Activated T-helper 1 cell treated with anti-CD3 and anti-CD28 coated beads, Interleukin-2, amount 50 U/mL, for 16 hours (primary cell): ENCODE measurements at places on chromosomes 4 and X.
A peak's percentile ranks its signal among the peaks of the same experiment; 100 is the strongest.

- DNase-seq = no peak
Measured at GRCh38 chrX:133897593-133898163, 87.7 kb downstream of the GPC3 start.

- no peak for DNase-seq
Measured at GRCh38 chrX:85244450-85245211, 840 bp downstream of the ZNF711 start.

DNA sequence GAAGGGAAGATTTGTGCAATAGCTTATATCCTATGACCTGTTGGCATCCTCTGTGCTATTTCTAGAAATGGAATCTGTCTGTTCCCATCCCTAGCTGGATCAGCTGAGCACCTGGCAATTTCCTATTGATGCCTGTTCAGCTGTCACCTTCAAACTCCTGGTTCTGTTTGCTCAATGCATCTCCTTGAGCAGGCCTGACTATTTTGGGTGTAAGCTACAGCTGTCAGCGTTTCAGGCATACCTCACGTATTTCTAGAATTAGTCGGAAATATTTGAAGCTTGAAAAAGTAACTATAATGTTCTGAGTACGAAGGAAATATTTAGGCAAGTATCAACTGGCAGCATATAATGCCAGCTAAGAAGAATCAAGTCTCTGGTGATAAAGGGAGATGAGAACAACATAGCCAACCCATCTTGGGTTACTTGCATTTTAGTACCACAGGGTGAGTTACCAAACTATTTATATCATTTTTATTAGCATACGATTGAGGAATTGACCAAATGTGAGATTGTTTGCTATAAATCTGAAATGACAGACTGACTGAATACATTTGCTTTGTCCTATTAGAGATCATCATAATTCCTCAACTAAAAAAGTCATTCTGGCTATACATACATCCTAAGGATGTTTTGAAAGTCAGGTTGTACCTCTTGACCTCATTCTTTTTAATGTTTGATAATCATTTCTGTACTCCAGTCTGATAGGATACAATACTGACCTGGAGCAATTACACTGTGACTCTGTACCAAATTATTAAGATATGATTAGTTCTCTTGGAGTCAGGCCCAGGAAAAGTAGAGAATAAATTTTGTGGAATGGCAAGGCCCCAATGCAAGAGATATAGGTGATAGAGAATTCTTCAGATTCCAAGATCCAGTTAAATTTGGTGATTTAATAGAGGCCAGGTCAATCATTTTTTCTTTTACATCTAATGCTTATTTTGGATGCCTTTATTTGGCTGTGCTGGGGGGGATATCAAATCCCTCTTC lies 36.4 kb upstream of the PLAC1 start:
- DNase-seq = no peak

- no peak for DNase-seq
Measured at GRCh38 chr4:6333301-6334202, 63.9 kb downstream of the WFS1 start.

DNA sequence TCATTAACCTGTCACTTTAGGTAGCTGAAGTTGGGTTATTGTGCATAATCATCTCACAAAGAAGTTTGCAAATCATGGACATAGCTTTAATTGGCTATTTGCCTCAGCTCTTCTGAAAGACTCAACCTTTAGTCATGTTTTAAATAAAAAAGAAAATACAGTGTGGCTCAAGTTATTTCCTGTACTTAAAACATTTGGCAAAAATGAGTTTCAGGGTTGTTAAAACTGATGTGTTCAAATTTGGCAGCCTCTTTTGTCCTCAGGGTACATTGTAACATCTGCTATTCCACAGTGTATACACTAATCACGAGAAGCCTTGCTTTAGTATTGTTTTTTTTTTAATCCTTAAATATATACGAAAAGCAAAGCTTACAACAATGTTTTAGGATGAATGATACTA lies 31.5 kb upstream of the HPGD start:
- DNase-seq = no peak

DNA sequence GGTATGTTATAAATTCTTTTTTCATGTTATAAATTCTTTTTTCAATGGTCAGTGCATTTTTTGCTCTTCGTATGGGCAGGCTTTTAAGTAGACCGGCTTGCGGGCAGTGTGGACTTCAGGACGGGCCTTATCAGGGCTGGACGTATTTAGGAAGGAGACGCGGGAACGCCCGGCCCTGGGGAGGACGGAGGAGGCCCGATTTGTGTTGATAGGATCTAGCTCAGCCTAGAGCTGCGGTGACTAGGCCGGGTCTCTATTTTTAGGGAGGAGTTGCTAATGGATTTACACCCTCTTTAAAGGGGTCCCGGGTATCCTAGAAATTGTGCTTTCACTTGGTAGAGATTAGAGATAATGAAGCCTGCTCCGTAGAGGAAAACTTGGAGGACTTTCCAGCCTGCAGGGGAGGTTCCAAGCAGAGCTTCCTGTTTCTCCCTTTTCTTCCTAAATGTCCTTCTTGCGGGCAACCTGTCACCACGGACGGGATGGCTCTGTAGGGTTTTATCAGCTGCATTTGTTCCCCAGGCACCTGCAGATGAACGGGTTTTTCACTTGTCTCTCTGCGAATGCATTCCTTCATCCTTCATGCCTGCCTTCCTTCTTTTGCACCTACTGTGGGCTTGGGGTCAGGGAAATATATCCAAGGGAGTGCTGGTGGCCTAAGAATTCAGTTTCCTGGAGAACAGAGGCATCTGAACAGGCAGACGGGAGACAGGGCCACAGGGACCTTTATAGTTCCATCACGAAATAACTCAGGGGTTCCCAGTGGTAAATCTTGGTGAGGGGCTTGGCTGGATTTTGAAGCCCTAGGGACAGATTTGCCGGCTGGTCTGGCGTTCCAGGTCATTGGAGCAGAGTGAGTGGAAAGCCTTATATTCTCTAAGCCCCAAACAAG lies 1.4 kb downstream of the CD99 start:
- no peak for DNase-seq

DNA sequence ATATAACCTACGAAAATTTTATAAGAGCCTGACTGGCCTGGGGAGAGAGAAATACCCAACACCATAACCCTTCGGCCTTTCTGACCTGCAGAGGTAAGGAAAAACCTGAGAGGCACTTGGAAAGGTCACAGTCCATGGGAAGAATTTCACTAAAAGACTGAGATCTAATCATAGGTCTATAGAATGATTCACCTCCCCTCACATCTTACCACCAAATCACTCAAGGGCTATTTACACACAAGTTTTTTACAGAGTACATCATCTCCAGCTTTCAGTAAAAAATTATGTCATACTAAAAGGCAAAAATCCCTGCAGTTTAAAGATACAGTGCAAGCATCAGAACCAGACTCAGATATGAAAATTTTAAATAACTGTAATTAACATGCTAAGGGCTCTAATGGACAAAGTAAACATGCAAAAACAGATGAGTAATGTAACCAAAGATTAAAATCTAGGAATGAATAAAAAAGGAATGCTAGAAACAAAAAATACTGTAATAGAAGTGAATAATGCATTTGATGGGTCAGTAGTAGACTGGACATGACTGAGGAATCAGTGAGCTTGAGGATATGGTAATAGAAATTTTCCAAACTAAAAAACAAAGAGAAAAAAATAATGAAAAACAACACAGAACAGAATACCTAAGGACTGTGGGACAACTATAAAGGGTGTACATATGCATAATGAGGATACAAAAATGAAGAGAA lies 32.1 kb upstream of the SLC16A2 start:
- DNase-seq = no peak

- DNase-seq = no peak
Measured at GRCh38 chrX:115259238-115259875, 25.5 kb upstream of the LRCH2 start.

DNA sequence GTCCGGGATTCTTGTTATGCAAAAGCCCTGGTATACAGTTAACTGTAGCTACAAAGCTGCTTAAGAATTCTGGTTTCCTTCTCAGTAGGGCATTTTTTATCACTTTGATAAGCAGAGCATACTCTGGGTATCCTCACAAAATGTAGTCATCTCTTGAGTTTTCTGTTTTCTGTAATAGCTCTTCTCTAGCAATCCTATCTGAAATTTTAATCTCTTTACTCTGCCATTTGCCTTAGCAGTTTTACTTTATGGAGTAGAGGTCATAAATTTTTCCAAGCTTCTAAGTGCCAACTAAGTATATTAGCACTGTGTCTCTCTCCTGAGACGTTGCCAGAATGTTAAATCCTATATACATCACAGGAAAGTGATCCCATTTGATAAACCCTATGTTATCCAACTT lies 28.0 kb upstream of the BANK1 start:
- DNase-seq = no peak

GRCh38 chrX:153546386-153546785 lies 28.9 kb downstream of the ATP2B3 start:
- DNase-seq = no peak

DNA sequence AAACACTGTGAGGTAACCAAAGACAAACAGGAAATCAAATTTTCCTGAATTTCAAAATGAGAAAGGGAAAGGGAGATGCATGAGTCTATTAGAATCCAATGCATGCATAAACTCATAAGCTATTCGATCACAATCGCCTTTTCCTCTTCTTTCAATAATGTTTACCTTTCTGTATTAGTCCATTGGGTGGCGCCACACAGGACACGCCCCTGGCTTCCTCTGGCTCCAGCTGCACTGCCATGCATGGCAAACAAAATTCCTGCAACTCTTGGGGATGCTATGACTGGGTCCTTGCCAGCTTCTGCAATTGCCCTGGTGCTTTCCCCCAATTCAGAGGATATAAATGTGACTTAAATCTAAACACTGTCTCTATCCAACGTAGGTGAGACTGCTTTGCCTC lies 424.5 kb upstream of the PCDH7 start:
- no peak for DNase-seq

DNA sequence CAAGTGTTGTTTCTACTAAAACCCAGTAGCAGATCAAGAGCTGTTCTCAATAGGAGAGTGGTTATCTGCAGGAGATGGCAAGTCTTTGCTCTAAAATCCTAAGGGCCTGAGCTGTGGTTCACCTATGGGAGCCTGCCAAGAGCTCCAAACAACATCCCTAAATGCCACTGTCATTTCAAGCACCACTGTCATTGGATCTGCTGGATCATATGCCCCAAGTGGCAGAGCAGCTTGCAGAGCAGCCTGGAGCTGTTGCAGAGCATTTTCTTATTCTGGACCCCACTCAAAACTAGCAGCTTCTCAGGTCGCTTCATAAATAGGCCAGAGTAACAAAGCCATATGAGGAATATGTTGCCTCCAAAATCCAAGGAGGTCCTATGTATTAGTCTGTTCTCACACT lies 59.6 kb downstream of the KANTR start:
- DNase-seq = no peak

DNA sequence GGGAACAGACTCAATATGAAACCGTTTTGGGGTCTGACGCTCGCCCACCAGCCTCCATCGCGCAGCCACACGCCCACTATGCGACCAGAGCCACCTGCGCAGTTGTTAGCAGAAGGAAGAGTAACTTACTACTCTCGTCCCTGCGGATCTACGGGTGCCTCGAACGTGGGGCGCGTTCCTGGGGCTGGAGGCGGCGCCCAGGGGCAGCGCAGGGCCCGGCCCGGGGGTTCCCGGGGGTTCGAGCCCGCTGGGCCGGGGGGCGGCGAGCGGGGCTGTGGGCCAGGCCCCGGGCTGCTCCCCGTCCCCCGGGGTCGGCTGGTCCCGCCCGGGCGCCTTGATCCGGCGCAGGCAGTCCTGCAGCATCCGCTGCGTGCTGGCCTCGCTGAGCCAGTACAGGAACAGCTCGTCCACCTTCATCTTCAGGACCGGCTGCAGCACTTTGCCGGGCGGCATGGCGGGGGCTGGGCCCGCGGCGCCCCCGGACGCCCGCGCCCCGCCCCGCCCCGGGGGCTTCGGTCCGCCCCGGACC lies 404 bp downstream of the PPP2R3B start:
- DNase-seq = peak; percentile 16

- no peak for DNase-seq
Measured at GRCh38 chr4:87985097-87985886, 9.8 kb downstream of the SPP1 start.

DNA sequence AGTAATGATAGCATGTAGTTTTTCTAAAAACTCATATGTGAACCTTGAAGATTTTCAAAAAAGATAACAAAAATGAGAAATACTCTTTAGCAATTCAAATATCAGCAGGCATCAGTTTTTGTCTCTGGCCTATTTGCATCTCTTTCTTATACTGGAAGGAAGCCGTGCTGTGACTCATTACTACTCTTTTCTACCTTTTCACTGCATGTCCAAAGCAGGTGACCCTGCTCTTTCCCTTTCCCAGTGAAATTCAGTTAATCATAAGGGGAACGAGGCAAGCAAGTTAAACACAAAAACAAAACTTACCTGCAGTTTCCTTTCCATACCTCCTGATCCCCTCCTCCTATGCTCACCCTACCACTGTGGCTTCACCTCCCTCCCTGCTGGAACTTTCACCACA lies 9.3 kb downstream of the SPATA4 start:
- DNase-seq = no peak

DNA sequence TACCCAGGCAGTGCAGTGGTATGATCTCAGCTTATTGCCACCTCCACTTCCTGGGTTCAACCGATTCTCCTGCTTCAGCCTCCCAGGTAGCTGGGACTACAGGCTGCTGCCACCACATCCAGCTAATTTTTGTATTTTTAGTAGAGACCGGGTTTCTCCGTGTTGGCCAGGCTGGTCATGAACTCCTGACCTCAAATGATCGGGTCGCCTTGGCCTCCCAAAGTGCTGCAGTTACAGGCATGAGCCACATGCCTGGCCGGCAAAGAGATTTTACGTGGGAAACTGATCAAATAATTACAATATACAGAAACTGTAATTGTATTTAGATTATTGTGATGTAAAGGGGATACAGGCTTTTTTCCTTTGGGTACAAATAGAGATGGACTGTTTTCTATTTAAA lies 33.7 kb downstream of the RBPJ start:
- DNase-seq = no peak

DNA sequence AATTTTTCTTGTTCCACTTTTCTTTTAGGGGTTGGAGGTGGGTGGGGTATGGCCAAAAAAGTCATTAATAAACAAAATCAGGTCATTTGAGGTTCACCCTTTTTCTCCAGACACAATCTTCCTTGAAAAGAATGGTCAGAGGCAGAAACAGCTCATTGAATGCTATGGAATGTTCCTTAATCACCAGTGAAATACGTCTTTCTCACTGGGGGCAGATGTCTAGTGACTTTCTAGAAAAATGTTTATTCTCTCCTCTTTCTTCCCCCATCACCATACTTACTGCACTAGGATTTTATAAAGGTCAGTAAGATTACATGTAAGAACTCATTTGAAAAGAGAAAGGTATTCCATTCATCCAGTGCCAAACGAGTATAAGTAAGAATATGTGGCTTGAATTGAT lies 44.5 kb downstream of the MGST2 start:
- DNase-seq = no peak

GRCh38 chr4:7435471-7436061 lies 836 bp upstream of the PSAPL1 start:
- no peak for DNase-seq

GRCh38 chrX:46841346-46841745 lies 4.5 kb downstream of the RP2 start:
- DNase-seq = no peak

- DNase-seq = no peak
Measured at GRCh38 chr4:2937146-2937857, 25.9 kb downstream of the NOP14 start.
